ENCODE measurements at places on chromosomes 7 and 10.

- DNase-seq: peak; percentile 9
Observed at GRCh38 chr7:114450431-114450830, 35.8 kb downstream of the FOXP2 start.

DNA sequence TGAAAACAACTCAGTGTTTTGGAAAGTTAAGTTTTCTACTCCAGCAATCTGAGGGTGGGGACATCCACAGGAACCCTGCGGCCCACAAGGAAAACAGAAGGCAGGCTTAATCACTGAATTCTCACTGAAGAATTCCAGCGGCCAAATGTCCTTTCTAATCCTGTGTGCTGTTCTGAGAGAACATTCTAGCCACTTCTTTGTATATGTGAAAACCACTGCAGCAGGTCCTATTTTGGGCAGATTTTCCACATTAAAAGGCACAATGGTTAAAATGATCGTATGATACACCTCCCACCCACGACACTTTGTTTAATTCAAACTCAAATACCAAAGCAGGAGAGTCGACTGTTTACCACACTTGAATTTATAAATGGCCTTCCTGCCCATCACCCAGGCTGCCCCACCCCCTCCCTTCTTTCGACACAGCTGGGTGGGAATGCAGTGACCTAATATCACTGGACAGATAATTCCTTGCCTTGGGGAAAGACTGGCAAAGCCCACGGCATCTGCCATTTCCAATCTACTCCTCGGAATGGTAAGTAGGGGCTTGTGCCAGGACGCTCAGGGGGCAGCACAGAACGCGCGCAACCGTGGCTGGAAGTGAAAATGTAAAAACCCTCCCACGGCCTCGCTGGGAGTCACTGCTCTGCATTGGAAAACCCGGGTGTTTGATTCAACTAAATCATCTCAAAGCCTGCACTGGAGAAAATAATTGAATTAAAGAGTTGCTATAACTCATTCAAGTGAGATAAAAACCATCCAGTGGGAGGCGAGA is 67.0 kb downstream of the CTBP2 start:
- no peak for DNase-seq

DNA sequence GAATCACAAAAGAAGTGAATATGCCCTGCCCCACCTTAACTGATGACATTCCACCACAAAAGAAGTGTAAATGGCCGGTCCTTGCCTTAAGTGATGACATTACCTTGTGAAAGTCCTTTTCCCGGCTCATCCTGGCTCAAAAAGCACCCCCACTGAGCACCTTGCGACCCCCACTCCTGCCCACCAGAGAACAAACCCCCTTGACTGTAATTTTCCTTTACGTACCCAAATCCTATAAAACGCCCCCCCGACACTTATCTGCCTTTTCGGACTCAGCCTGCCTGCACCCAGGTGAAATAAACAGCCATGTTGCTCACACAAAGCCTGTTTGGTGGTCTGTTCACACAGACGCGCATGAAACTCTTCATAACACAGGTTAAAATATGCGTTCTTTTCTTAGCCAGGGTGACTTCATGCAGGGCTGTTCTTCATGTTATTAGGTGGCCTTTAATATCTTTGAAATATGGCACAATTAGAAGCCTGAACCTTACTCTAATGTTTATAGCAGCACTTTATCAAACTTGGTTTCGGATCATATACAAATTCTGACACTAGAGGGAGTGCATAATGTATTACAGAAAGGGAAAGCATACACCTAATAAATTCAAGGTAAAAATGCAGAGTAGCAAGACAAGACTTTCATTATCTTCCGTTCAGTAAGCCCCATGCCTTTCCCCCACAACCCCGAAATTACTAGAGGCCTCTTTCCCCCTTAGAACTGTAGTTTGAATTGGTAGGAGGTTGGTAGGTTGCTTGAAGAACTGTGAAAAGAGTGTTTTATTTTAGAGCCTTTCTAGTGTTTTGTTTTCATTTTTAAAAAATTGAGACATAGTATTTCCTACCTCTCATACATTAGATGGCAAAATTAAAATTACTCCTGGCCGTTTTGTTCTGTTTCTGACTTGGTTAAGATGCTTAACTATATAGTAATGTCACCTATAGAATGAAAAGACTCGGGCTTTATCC is 117.9 kb downstream of the NPY start:
- no peak for DNase-seq

DNA sequence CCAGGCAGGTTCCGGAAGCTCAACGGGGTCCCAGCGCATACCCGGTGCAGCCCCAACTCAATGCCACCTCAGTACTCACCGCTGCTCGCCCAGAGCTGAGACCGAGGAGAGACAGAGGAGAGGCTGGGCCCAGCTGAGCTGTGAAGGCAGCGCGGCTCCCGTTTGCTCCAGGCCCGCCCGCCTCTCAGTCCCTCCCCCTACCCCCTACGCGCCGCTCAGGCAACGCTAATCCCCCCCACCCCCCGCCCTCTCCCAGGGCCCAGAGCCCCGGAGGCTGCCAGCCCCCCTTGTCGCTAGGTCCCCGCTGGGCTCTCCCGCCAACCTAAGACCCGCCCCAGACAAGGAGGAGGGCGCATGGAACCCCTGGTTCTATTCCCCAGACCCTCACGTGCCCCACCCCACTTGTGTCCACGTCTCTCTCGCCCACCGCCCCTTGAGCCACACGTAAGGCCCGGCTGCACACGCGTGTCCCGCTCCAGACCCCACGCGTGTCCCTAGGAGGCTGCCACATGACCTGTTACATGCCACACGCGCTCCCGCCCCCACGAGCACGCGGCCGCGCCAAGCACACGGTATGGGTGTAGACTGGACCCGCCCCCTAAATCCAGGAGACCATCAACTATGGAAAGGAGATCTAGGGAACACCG is at the start of gene PSD:
PSD (minus strand) TSS at position 164 of the 647 bp plus-strand sequence. CDS start 1,747 bp downstream, outside the sequence.
- no peak for DNase-seq

- no peak for DNase-seq
Observed at GRCh38 chr10:43036481-43037428, 40.1 kb upstream of the RET start.

GRCh38 chr10:6657669-6658068 is 77.6 kb upstream of the PRKCQ start:
- DNase-seq: no peak

- DNase-seq: no peak
Observed at GRCh38 chr7:39528849-39529248, 37.4 kb upstream of the YAE1 start.

DNA sequence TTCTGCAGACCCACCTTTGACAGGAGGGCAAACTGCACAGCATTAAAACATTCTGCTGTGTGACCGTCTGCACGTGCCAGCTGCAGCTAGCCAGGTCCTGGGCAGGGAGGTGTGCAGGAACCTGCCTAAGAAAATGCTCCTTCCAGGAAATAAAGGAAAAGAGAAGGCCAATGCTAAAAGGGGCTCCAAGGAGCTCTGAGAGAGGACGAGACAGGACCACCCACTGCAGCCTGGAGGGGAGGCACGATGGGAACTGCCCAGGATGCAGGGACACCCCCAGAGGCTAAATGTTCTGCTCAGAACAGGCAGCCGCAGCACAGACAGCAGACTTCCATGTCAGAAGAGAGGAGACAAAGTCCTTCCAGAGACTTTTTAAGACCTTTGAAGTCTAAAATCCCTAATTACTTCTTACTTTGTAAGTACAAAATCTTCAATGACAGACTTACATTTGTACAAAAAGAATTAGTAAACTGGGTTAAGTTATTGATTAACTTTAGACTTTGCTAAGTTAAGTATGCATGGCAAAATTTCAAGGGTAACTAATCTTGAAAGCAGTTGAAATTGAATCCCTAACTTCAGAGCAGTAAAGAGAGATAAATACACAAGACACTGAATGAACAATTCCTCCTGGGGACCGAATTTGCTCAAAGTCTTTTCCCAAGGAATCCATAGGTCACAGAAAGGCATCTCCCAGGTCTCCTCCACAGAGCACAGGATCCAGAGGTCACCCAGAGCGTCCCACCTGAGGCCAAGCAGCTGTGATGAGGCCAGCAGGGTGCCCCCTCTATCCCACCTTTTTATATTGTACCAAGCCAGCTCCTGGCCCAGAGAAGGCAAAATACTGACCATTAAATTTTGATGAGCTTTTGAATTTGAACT is 21.5 kb downstream of the HSPA12A start:
- no peak for DNase-seq

DNA sequence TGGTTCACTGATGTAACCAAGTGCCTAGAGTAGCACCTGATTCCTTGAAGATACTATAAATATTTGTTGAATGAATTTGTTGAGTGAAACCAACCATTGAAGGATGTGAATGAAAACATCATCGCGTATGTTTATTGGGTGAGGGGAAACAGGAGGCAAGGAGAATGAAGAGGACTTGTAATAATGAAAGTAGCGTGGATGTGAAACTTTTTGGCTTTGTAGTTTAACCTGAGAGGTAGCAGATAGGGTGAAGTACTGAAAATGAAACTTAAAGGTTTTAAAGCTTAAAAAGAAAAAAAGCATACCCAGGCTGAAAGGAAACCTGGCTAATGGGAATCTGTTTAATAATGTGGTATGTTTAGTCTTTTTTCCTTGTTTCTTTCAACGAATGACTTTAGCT is 5.2 kb downstream of the CCNY start:
- no peak for DNase-seq

DNA sequence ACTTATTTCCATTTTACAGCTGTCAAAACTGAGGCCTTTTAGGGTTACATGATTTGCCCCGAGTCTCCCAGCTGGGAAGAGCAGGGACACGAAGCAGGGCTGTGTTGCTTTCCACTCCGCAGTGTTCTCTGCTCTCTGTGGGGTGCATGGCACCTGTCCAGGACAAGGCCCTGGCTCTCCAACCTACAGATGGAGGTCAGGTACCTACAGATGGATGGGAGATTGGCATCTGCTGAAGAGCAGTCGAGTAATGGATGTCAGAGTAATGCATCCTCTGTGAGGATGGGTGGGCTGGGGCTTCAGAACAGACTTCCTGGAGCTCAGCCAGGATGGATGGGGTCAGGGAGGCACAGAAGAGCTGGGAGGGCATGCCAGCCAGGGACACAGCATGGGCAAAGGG is 85.0 kb downstream of the EMX2 start:
- no peak for DNase-seq

Data from HS-27A (cell line).